ENCODE measurements at places on chromosomes 12 and 14.

DNA sequence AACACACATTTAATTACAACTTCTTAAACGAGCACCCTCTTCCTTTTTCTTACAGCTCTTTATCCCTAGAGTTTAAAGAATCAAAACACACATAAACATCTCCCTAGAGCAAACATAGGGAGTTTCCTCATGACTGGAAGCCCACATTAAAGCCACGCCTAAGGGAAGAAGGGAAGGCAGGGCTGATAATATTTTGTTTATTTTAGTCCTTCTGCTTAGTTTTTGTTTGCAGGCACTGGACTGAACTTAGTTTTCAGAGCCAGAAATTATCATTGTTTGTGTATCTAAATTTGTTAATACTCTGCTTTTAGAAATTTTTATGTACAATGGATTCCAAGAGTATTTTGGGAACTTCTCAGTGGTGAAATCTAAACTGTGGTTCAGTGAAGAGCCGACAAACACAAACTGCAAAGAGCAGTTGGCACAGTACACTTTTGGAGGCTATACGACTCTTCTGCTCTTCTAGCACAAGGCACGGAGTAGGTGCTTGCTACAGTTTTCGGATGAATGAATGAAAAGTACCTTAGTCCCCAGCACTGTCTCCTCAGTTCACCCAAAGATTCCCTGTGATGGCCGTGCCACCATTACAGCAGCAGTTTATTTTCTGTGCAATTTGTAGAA lies 17.6 kb upstream of the AMIGO2 start:
- DNase-seq: no peak

DNA sequence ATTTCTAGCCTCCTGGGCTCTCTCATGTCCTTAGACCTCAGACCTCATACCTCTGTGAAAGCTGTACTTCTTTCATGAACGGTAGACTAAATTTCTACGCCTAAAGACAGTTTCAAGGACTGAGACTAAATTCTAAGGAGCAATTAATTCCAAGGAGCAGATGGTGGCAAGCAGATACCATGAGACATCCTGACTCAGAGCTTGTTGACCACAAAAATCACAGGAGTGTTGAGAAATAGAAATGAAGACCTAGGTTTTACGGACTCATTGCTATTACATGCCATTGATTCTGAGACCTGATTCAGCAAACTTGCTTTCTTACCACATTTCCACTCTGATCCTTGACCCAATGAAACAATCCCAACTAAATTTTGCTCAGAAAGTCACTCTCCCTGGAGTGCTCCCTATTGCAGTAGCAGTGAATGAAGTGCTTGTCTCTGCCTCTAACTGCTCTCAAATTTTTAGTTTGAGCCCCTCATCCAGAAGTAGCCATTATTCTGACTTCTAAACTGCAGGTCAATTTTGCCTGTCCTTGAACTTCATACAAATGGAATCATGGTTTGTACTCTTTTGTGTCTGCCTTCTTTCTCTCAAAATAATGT lies 52.0 kb downstream of the PEX5 start:
- no peak for DNase-seq

- DNase-seq: no peak
Measured at GRCh38 chr12:117527479-117527855, 166.0 kb upstream of the NOS1 start.

- no peak for DNase-seq
Measured at GRCh38 chr12:128057586-128057985, 209.4 kb upstream of the TMEM132C start.

DNA sequence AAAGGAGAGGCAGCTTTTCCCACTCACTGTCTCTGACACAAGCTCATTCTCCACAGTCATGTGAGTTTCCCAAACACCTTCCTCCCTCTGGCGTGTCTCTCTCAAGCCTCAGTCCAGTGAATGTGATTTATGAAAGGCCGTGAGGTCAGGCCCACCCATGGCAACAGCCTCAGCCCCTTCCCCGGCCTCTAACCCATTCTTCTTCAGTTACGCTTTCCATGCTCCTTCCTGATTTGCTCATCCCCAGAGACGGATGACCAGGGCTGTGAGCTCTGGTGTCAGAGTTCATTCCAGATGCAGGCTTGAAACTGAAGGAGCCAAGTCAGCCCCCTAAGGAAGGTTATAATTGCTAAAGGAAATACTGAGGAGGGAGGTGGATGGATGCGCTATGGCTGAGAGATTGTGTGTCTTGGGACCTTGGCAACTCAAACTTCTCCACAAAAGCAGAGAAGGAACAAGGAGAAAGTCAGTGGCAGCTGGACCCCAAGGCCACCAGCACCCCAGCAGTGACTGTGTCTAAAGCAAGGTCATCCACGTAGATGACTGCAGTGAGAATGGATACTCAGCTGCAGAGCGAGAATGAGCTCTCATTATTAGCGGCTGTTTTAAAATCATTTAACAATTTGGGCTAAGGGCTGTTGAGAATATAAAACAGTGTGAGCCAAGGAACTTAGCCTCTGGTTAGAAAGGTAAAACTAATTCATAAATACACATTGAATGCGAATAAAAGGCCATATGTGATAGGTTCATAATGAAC lies 84.1 kb downstream of the FBXL14 start:
- DNase-seq: no peak

All from Calu3 (cell line).